CD4-positive, alpha-beta T cell treated with Interleukin-6 at 100 ng/mL for 8 hours (primary cell): ENCODE measurements at places on chromosomes 2 and 18.

DNA sequence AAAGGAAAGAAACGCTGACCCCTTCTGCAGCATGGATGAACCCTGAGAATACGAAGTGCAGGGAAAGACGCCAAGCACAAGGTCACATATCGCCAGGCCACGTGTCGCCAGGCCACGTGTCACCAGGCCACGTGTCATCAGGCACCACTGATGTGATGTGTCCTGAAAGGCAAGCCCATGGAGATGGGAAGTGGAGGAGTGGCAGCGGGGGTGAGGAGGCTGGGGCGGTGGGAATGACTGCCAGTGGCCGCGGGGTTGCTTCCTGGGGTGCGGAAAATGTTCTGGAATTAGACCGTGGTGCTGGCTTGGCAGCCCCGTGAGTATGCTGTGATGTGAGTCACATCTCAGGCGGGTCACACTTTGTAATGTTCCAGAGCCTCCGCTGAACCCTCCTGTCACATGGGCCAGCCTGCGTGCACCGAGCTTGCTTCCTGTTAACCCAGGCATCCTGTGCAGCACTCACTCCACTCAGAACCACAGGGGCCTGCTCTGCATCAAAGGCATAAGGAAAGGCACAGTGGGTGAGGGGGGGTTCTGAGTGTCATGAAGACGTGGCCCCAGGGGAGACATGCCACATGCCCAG is 39.0 kb downstream of the SLC66A2 start:
- DNase-seq = peak; percentile 26

DNA sequence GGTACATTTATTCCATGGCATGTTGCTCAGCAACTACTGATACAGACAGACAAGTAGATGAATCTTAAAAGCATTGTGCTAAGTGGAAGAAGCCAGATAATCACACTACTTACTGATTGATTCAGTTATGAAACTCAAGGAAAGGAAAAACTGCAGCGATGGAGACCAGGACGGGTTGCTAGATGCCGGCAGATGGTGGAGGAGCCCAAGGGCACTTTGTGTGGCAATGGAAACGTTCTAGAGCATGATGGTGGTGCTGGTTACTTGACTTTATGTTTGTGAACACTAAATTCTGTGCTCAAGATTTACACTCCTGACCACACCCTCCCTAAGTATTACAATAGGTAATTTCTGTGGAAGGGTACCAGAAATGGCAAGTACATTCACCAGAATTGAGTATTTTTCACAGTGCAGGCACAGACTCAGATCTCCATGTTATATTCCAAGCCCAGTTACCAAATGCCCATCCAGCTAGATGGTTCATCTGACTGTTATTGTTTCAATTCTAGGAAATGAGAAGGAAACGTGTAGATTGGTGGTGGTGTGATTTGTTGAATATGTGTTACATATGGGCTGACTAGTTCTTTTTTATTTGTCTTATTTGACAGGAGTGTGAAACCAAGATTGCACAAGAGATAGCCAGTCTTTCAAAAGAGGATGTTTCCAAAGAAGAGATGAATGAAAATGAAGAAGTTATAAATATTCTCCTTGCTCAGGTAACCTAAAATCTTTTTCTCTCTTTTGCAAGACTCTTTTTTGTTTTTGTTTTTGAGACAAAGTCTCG is 55.1 kb downstream of the RALBP1 start:
- no peak for DNase-seq

GRCh38 chr18:13221869-13222855 is 3.6 kb downstream of the LDLRAD4 start:
- DNase-seq = no peak

DNA sequence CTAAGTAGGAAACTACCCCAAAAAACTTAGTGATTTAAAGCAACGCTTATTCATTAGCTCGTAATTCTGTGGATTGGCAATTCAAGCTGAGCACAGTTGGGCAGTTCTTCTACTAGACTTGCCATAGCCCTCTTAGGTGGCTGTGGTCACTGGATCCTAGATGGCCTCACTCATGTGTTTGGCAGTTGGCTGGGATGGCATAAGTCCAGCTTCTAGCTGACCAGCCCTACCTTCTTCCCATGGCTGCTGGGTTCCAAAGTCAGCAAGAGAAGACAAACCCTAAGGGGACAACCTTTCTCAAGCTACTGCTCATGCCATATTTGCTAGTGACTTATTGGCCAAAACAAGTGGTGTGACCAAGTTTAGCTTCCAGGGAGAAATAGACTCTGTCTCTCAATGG is 95.3 kb downstream of the COPS8 start:
- no peak for DNase-seq

DNA sequence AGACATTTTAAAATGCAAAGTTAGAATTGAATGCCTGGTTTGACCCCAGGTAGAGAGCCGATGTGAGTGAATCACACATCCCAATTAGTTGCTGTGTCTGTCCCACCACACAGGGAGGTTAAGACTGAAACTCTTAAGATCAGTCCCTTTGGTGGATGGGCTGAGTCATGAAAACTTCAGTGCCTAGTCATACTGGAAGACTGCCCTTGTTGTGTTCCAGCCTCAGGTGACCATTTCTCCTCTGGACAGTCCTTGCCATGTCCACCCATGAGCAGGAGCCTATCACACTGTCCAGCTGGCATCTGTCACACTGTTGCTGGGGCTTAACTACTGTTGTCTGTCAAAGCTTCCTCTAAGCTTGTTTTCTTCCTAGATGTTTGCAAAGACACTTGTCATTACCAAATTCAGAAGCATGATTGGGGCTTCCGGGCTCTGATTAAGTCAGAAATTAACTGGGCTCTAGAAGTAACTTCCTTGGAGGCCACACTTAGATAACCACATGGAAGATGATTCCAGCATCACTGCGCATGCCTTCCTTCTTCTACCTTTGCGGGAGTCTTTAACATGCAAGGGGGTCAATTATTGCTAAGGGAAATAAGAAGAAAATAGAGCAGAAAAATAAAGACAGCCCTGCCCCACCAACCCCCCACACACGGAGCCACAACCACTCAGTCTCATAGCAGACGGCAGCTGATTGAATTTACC is 21.3 kb downstream of the CYRIA start:
- no peak for DNase-seq

GRCh38 chr2:166957686-166958085 is 69.4 kb downstream of the XIRP2 start:
- no peak for DNase-seq

- DNase-seq = no peak
Observed at GRCh38 chr2:240791821-240792628, 28.0 kb downstream of the KIF1A start.

- DNase-seq = no peak
Observed at GRCh38 chr2:234967870-234968208, 16.0 kb downstream of the SH3BP4 start.

GRCh38 chr18:80109676-80110078 is 615 bp downstream of the ADNP2 start:
- no peak for DNase-seq

DNA sequence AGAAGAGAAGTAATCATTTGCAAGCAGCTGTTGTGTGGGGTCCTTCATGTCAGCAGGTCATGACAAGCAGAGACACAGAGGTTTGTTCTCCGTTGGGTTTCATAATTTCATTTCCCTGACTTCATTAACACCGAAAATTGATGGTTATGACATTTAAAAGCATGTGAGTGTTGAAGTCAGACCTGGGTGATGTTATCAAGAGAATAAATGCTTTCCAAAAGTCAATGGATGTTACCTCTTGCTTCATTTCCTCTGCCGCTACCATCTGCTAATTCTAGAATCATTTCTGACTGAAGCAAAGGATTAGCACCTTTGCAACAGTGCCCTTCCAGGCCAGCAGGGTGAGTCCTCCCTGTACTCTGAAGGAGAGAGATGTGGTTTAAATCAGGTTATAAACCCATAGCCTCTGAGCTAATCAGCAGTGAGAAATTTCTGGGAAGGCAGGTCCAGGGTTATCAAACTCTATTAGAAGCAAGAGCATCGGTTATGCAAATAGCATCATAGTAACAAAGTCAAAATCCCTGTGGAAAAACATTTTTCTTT is 446.2 kb downstream of the PIK3C3 start:
- no peak for DNase-seq

GRCh38 chr2:156158808-156159207 is 173.7 kb downstream of the NR4A2 start:
- DNase-seq = no peak

DNA sequence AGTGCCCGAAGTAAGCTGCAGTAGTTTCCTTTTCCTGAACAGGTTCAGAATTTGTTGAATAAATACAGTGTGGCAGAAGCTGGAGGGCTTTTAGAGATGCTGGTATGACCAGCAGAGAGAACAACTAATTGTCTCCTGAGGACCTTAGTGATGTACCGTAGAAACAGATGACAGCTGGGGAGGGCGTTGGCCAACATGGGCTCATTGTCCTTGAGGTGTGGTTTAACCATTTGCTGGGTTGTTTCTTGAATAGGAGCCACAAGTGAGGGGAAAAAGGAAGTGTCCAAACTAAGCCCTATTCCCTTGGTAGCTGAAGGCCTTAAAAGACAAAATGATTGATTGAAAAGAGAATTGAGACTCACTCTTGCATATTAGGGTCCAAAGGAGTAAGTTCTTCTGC is 11.7 kb upstream of the FAM228A start:
- DNase-seq = no peak

DNA sequence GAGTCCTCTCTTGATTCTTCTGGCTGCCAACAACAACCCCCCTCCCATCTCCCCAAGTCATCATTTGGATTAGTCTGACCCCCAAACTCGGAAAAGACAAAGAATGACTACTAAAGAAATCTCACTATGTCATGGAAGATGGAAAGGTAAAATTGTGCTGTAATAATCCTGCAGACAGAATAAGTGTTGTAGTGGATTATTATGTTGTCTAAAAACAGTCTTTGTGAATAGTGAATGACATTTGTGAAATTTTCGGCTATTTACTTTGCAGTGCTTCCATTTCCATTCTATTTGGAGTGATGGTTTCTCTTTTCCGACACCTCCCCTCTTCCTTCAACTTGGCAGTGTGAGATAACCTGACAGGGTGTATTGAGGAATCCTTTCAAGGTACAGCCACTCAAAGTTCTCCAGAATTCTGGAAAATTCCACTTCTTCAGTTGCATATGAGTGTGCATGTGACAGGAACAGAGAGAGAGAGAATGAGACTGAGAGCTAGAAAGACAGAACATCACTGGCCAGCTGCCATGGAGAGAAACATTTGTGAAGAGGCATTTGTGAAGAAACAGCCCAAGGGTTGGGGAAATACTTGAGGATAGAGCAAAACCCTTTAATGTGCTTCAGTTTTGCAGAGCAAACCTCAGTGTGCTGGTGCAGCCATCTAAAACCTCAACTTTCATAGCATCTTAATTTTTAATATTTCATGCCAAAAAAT is 141.9 kb upstream of the DLX2 start:
- DNase-seq = no peak

GRCh38 chr18:45059695-45060094 is 379.0 kb downstream of the SETBP1 start:
- DNase-seq = no peak
